ENCODE measurements at places on chromosomes 12 and 14. TPM values are rescaled to one million over a fixed set of nuclear protein-coding genes. Genes with fewer than 3 reads are reported as not detected.

Gene XPOT
- polyA plus RNA-seq, result 24.6 TPM

Gene IL31
- 0.14 TPM for polyA plus RNA-seq

Gene MYF6
- 0.71 TPM for polyA plus RNA-seq

Gene BDKRB1
- polyA plus RNA-seq, result 0.62 TPM

Gene NRL
- 4.7 TPM for polyA plus RNA-seq

Gene TRHDE
- polyA plus RNA-seq, result 0.18 TPM

DNA sequence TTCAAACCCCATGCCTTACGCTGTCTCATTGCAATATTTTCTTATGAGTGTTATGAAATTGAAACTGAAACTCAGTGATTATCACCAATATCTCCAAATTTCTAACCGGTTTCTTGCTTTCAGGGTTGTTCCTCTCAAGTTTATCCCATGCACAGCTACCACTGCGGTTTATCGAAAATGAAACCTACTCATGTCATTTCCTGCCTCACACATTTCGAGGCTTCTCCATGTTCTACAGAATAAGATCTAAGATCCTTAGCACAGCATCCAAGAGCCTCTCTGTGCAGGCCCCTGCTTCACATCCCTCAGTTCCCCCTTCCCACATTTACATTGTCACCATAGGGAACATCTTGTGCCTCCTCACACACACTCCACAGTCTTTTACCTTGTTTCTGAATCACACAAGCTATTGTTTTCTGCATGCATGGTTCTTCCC is 45.5 kb upstream of the FAR2 start:
- no peak for DNase-seq

DNA sequence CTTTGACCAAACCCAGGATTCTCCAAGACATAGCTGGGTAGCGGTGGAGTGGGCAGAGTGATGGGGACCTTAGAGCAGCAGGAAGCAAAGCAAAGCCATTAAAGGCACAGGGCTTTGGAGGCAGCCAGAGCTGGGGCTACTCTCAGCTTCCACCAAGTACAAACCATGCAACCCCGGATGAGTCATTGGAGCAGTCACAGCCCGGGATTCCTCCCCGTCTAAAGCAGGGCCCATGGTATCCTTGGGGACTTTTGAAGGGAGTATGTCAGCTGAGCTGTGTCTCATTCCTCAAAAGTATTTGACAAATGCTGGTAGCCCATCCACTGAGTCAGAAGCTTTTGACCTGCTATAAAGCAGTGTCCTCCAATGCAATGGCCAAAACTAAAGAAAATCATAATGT is 9.7 kb upstream of the IFI27 start:
- no peak for DNase-seq

GRCh38 chr14:101177301-101177971 is 273.9 kb upstream of the RTL1 start:
- no peak for DNase-seq

DNA sequence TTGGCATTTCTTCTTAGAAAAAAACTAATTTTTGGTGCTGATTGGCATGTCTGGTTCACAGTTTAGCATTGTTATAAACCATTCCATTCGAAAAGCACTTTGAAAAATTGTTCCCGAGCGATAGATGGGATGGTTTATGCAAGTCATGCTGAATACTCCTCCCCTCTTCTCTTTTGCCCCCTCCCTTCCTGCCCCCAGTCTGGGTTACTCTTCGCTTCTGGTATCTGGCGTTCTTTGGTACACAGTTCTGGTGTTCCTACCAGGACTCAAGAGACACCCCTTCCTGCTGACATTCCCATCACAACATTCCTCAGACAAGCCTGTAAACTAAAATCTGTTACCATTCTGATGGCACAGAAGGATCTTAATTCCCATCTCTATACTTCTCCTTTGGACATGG is 20.1 kb upstream of the TIGAR start:
- no peak for DNase-seq

DNA sequence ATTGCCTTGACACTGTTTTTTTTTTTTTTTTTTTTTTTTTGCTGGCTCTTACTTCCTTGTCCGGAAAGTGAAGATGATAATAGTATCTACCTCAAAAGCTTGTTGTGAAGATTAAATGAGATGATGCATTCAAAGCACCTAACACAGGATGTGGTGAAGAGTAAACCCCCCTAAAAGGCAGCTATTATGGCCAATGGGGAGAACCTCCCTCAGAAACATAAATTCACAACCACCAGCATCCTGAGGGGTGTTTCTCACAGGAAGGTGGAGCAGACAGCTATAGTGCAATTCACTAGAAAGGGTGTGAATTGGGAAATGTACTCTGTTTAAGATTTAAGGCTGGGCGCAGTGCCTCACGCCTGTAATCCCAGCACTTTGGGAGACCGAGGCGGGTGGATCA is 85.4 kb upstream of the CRY1 start:
- DNase-seq, result peak; percentile 15

DNA sequence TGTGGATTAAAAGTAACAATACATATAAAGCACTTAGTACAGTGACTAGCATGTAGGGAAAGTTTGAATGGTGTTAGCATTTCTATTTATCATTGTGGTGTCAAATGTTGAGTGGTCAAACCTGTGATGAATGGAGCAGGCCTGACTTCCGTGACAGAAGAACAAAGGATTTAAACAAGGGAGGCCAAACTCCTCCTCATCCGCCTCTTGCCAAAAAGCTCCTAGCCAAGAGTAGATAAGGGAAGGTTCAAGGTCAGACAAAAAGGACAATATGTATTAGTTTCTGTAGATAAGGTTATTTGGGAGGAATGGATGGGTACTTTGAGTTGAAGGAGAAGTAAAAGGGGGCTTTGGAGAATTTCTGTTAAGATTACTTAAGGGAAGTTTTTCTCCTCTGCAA is 6.5 kb downstream of the RNASE7 start:
- DNase-seq, result no peak

GRCh38 chr12:63150713-63151622 is at the start of gene AVPR1A:
TSS of gene AVPR1A (minus strand) at chr12:63151201. CDS start at chr12:63150836, 365 bp downstream.
- no peak for DNase-seq

DNA sequence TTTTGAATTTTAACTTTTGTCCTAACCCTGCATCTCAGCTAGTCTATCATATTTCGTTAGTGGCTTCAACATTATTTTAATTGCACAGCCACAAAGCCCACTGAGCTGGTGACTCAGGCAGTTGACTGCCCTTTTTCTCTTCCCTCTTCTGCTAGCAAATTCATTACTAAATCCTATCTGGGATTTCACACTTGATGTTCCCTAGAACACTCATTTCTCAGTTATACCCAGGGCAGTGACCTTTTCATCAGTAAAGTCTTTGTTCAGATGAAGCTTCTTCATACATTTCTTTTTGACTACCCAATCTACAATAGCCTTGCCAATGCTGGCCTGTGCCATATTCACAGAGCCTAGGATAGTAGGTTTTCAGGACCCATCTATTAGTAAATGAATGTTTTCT is 107.0 kb downstream of the ATXN7L3B start:
- no peak for DNase-seq

DNA sequence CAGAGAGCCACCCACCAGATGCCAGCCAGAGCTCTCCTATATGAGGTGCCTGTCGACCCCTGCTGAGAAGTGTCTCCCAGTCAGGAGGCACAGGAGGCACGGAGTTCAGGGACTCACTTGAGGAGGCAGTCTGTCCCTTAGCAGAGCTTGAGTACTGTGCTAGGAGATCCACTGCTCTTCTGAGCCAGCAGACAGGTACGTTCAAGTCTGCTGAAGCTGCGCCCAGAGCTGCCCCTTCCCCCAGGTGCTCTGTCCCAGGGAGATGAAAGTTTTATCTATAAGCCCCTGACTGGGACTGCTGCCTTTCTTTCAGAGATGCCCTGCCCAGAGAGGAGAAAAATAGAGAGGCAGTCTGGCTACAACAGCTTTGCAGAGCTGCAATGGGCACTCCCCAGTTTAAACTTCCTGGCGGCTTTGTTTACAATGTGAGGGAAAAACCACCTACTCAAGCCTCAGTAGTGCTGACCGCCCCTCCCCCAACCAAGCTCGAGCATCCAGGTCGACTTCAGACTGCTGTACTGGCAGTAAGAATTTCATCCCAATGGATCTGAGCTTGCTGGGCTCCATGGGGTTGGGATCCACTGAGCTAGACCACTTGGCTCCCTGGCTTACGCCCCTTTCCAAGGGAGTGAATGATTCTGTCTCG is 146.7 kb upstream of the USP15 start:
- no peak for DNase-seq

DNA sequence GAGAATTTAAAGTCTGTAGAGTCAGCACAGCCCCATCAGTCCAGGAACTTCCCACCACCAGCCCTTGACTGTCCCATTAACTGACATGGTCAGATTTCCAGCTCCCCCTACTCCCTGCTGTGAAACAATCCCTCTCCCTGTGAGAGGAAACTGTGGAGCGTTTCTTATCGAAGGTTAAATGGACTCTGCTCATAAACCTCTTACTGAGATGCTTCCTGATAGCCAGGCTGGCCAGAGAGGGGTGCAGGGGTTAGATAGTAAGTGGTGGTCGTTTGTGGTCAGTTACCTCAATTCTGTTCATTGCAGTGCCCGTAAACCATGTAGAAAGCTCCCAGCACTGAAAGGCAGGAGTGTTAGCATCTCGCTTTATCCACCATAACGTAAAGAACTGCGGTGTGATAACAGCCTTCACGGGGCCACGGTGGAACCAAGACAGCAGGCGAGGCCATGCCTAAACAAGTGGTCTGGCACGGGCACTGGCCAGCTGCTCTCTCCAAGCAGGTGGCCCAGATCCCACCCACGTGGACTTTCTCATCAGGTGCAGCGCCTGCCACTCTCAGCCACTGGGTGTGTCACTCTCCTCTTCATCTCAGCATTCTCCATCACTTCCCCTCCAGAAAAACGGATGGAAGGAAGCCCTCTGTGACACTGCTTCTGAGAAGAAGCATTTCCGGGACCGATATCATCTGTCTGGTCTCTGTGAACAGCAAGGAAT is 102.2 kb downstream of the FBXL14 start:
- no peak for DNase-seq

DNA sequence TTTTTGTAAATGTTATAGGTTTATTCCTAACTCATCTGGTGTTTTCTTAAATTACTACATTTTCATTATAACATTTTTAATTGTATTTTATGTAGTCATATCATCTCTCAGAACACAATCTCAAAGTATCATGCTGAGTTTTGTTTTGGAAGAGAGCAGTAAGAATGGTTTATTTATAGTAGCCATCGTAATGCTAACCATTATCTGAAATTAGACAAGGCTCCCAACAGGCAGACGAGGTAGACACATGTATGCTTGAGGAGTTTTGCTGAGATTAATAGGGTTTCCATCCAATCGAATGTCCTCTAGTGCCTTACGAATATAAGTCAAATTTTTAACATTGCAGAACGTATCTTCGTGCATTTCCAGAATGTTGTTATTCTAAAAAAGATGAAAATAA is 9.0 kb upstream of the CCER1 start:
- no peak for DNase-seq

DNA sequence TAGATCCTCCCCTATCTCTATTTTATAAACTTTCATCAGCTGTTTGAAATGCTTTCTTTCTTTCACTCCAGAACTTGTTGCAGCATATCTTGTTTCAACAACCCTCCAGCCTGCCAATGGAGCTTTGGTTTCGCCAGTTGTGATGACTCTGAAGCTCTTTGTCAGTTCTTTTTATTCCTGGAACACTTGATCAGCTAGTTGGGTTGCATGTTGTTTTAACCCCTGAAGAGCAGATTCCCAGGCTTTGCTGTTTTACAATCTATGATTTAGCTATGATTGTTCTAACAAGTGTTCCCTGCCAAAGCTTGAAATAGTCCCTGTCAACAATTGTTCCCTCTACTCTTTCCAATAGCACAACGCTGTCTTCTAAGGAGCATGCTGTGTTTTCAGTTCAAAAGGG is 50.6 kb upstream of the FUT8 start:
- DNase-seq, result no peak

- no peak for DNase-seq
Measured at GRCh38 chr12:112164011-112164660, 38.8 kb downstream of the TRAFD1 start.

- DNase-seq, result no peak
Measured at GRCh38 chr14:77126461-77126990, 15.1 kb downstream of the ZDHHC22 start.

DNA sequence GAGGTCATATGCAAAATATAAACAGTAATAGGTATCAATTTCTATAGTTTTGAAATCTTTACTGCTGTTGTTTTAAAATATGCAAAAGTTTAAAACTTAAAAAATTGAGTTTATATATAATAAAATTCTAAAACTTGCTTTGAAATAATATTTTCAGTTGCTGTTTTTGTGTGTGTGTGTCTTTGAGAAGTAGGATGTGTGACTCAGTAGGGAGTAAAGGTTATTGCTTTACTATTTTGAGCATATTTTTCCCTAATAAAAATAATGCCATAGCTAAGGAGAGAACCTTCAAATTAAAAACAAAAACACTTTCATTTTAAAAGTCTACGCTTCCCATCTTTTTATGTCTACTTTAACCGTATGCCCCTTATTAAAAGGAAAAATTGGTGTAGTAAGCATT is 238.1 kb downstream of the FBXL14 start:
- no peak for DNase-seq

- no peak for DNase-seq
Measured at GRCh38 chr12:124808272-124808671, 55.4 kb downstream of the SCARB1 start.

DNA sequence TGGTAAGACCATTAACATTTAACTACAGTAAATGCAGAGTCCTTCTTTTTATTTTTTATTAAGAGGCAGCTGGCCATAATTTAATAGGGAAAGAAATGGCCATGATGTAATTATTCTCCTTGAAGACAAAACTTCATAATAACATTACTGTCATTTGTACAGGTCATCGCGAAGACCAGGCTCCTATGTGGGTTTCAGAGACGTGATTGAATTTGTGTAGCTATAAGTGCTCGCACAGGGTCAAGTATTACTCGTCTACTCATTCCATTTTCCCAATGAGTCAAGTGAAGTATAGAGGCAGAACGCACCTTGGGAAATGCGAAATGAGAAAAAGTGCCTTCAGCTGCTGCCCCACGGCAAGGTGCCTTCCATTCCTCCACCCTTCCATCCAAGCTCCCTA is 40.4 kb downstream of the EGLN3 start:
- no peak for DNase-seq

DNA sequence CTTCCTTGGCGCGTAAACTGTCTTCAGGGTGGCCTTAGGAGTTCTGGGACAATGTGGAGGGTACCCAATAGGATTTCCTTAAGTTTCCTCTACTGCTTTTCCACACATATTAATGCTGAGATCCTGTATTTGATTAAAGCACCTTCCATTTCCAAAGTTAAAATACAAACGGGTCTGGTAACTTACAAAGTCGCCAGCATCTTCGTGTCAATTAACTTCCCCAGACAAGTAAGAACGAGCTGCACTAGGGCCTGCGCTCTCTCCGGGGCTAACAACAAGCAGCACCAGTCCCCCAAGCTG is 130.9 kb downstream of the NDUFA12 start:
- DNase-seq, result no peak

DNA sequence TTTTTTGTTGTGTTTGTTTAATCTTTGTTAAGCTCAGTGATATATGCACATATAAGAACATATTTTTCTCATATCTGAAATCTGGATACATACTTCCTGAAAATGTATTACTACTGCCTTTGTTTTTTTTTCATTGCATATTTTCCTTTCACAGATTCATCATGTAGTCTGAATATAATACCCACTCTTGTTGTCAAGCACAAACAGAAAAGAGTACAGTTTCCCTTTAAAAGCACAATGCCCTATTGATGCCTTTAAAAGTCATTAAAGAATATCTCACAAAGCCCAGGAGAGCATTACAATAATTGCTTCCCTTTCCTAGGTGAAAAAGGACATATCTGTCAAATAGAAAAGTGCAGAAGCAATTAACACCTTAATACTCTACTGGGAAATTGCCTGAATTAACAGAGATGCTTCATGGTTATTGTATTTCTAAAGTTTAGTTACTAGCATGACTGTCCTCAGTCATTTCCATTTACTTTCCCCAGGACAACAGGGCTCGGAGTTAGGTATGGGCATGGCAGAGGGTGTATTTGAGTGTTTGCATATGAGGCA is 107.4 kb downstream of the GRIP1 start:
- no peak for DNase-seq

Data from thymus (tissue), 14 donors.